Naive thymus-derived CD8-positive, alpha-beta T cell (primary cell): ENCODE measurements at places on chromosomes 5 and 9.
A peak's percentile ranks its signal among the peaks of the same experiment; 100 is the strongest.

DNA sequence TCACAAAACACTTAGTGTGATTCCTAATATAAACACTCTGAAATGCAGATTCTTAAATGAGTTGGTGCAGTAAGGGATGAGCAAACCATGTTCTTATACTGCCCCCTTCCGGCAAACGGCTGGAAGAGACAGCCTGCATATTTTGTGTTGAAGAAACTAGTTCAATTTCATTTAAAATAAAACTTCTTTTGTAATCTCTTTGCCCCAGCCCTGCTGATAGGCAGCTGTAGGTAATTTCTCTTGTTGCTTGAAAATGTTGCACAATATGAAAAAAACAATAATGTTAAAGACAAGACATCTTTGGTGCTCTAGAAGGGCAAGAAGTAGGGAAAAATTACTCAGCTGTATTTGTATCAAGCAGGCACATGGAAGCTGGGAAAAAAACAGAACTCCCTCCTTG lies 89.7 kb upstream of the CCNG1 start:
- DNase-seq, result peak; percentile 37

DNA sequence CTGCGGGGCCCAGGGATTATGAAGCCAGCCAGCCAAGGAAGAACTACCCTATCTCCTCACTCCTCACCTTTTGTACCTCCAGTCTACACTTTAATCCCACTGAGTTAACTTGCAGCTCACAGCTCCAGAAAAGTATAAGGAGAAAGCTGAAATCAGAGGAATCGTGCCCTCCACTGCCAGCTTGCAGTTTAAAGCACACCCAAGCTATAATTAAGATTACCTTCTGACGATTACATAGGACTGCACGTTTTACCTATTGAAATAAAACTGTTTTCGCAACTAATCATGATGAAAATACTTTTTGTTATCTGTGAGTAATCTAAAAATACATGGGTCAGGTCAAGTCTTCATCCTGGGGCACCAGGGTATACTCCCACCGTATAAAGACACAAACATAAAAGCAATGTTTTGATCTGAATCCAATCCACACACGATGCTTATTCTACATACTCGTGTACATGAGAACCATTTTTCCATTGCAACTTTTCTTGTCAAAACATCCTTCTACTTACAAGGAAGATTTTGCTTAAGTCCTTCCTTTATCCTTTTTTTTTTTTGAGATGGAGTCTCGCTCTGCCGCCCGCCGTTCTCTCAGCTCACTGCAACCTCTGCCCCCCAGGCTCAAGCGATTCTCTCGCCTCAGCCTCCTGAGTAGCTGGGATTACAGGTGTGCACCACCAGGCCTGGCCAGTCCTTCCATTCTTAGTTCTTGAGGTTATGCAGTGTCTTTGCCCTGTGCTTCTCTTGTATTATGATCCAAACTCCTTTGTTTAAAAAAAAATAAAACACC lies 7.6 kb downstream of the RPL37 start:
- DNase-seq, result no peak

GRCh38 chr9:129667850-129668249 lies 2.4 kb downstream of the PRRX2 start:
- no peak for DNase-seq

DNA sequence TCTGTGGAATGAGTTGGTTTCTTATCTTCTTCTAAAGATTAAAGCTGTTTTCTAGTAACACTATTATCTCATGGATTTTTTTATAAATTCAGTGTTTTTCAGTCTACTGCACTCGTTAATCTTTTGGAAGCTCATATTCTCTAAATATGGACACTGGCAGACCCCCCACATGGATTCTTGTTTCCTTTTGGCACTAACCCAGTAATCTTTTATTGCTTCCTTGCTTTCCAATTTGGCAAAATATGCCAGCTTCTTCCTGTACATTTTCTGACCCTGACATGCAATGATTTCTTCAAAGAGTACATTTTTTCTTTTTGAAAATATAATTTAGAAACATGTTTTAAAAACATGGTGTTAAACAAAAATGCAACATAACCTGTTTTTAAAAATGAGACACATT lies 474.2 kb upstream of the FTMT start:
- no peak for DNase-seq

GRCh38 chr5:27810458-27810857 lies 772.1 kb upstream of the CDH9 start:
- DNase-seq, result no peak

GRCh38 chr9:69253057-69253456 lies 72.0 kb upstream of the ENTREP1 start:
- no peak for DNase-seq

DNA sequence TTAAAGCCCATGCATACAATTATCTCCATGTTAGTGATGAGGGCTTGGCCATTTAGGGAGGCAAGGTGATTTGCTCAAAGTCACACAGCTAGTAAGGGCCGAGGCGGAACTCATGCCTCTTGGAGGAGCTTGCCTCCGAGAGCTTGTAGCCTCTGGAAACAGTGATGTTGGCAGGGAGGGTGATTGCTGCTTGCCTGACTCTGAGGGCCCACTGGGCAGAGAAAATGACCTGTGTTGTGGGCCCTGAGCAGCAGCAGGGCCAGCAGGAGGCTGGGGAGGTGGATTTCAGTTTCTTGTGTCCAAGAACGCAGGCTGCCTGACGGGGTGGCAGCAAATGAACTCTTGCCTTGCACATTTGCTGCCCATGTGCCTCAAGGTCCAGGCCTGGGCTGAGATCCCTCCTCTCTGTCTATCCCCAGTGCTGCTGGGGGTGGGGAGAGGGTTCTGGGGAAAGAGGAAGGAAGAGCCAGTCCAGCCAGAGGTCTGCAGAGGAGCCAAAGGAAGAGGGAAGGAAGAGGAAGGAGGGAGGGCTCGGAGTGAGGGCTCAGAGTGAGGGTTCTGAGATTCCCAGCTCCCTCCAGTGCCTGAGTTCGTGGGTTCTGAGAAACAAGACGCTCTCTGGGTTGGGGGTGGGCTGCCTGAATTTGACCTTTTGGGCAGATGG lies 16.2 kb upstream of the PTGS1 start:
- no peak for DNase-seq

DNA sequence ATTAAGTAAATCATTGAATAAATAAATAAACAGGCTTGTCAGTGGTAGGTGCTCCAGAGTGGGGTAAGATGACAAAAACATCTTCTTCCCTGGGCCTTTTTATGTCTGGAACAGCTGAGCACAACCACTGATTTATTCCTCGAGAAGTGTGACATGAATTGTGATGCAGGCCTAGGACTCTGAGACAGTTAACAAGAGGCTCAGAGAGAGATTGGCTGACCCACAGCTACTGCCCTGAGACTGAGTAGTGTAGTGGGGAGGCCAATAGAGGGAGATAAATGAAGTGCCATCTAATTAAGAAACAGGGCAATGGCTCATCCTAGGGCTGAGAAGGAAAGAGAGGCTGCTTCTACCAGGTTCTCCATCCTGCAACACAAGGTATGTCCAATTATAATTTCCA lies 369.3 kb upstream of the TRPC7 start:
- no peak for DNase-seq

- no peak for DNase-seq
Observed at GRCh38 chr9:72612449-72612848, 91.0 kb downstream of the TMC1 start.

GRCh38 chr5:135005076-135005475 lies 29.0 kb downstream of the PITX1 start:
- no peak for DNase-seq

GRCh38 chr9:36163049-36163785 lies 6.0 kb upstream of the CCIN start:
- DNase-seq, result no peak

DNA sequence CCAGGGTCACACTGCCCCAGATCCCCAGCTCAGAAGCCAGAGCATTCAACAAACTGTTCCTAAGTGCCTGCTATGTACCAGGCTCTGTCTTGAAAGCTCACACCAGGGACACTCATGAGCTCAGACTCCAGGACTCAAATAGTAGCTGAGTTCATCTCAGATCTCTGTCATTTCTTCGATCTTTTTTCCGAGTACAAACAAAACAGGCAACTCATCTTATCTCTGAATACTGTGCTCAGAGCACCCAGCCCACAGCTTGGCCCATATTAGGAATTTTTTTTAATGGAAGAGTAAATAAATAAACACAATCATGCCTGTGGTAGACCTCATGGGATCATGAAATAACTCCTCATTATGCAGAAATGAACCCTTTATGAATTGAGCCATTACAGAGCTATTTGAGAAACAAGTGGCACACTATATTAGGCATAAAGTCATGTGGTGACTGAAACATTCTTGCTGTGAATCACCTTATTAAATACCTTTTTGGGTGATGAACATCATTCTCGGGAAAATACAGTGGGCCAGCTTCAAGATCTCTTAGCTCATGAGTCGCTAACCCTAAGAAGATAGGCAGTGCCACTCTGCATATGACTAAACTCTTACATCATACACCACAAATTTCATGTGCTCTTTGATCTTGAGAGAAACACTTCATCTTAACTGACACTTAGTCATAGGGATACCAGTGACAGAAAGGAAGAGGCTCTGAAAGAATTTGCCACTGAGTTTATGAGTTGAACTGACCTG lies 9.9 kb downstream of the SH3RF2 start:
- DNase-seq, result no peak
